D341Med (cell line): ENCODE measurements at places on chromosomes 12 and 14.

- DNase-seq: no peak
These were observed 2.8 kb downstream of the FRMD6 start for GRCh38 chr14:51654533-51654845.

DNA sequence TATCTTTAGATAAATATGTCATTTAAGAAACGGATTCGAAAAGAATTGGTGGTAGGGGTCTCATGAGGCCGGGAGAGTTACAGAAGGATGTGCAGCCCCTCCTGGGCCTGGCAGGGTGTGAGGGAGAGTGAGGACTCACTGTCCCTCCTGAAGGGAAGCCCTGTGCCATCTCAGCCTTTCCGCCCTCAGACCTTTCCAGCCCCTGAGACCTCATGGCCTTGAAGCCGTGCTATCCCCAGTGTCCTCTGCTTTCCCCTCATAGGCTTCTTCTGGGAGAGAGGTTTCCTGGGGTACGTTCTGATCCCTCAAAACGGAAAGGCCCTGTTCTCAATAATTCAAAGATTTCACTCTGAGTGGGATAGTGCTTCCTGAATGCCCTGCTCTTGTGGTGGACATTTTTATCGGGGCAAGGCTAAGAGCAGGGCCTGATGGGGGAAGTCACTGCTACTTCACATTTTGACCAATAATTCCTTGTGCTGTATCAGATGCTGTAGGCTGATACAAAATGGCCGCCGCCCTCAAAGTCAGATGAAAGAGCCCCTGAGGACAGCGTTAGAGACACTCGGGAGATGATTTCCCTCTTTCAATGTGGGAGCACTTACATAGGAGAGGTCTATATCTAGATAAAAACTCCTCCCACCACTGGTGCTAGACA lies 1.3 kb downstream of the CD4 start:
- no peak for DNase-seq

- DNase-seq: no peak
These were observed 8.1 kb downstream of the AVIL start for GRCh38 chr12:57810450-57810849.

DNA sequence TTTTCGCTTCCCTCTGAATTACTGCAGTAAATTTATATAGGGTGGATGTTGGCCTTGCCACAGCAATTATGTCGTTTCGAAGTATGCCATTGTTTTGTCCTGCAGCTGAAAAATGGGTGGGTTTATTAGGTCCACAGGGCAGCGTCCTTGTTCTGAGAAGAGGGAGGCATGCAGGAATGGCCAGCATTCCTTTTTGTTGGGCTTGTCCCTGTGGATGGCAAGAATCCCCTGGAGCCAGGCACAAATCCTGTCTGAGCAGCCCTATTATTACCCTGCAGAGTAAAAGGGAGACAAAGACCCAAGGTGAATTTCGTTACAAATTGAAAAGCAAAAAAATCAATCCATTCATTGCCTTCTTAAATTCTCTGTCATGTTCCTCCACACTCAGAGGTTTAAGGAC lies 88.1 kb downstream of the CHST11 start:
- no peak for DNase-seq

- DNase-seq: no peak
These were observed 65.0 kb upstream of the ASPG start for GRCh38 chr14:104020471-104020870.

- DNase-seq: no peak
These were observed 44.8 kb upstream of the TMPO start for GRCh38 chr12:98470469-98471082.
